ENCODE measurements at places on chromosomes 13 and 19. TPM values are rescaled to one million over a fixed set of nuclear protein-coding genes. Genes with fewer than 3 reads are reported as not detected.

DNA sequence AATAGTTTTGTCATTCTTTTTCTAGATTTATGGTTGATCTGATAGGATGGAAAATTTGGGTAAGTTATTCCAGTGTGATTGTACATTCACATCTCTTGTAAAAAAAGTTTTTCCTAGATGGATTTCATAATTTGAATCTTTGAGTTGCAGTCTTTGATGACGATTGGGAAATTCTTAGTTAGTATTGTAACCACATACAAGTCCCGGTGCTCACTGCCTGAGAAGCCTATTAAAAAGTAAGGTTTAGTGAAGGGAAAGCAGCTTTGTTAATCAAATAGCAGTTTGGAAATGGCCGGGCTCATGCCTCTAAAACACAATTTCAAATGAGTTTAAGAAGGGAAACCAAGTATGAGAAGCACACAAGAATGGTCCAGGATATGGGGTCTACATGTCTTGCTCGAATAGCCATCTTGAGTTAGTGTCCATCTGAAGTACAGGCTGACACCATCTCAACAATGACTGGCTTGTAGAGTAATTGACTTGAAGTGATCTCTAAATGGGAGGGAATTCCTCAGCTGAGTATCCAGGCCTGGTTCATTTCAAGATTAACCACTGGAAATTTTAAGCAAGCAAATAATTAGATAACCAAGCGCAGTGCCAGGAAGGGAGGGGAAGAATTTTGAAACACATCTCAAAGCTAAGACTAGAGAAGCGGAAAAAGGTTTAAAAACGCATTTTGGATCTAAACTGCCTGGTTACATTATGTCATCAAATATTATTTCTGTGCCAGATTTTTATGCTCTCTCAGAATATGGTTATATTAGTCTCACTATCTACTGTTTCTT is 1145.6 kb upstream of the MIR17HG start:
- DNase-seq: no peak

DNA sequence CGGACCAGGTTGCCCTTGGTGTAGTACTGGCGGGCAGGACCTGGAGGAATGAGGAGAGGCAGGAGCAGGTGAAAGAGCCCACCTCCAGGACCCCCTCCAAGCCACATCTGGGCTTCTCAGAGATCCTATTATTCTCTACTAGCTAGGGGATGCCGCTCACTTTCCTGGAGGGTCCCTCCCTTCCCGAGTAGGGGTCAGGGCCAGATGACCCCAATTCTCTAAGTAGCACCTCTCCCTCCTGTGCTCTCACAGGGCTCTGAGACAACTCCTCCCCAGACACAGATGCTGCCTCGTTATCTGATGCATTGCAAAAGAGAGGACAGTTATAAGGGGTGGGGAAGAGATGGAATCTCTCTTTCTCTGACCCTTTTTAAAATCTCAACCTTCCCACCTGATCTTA is 22.9 kb downstream of the GP6 start:
- DNase-seq: no peak

- no peak for DNase-seq
These were observed 5.0 kb downstream of the SOX1 start for GRCh38 chr13:112071723-112072533.

Gene TMEM272
- total RNA-seq: not detected

- no peak for DNase-seq
These were observed 14.6 kb downstream of the ZNF254 start for GRCh38 chr19:24101459-24102115.

GRCh38 chr13:76160961-76161925 is 525.1 kb downstream of the LMO7 start:
- DNase-seq: no peak

Gene MBD3
- total RNA-seq: 85.2 TPM

Gene MCF2L
- total RNA-seq: 1.0 TPM

Gene C2CD4C
- total RNA-seq: 0.17 TPM

GRCh38 chr13:112056739-112057438 is 10.1 kb upstream of the SOX1 start:
- no peak for DNase-seq

DNA sequence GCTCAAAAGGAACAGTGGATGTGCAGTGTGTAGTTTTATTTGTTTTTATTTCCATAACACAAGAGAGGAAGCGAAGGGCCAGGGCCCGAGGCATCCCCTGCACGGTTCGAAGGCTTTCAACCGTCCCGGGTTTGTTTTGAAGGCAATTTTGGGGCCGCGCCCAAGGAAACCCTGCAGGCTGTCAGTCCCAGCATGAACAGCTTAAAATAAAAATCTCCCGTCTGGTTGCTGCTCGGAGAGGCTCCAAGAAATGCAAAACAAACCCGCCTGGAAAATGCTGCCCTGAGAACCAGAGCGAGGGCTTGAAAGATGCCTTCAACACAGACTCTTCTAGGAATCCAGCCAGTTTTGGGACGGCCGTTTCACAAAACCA is 16.0 kb downstream of the LSM4 start:
- peak; percentile 51 for DNase-seq

GRCh38 chr19:55809381-55810058 is 22.3 kb downstream of the NLRP11 start:
- DNase-seq: peak; percentile 5

- no peak for DNase-seq
These were observed 592.6 kb downstream of the TBC1D4 start for GRCh38 chr13:74889321-74889720.

Gene ZNF345
- 2.8 TPM for total RNA-seq

DNA sequence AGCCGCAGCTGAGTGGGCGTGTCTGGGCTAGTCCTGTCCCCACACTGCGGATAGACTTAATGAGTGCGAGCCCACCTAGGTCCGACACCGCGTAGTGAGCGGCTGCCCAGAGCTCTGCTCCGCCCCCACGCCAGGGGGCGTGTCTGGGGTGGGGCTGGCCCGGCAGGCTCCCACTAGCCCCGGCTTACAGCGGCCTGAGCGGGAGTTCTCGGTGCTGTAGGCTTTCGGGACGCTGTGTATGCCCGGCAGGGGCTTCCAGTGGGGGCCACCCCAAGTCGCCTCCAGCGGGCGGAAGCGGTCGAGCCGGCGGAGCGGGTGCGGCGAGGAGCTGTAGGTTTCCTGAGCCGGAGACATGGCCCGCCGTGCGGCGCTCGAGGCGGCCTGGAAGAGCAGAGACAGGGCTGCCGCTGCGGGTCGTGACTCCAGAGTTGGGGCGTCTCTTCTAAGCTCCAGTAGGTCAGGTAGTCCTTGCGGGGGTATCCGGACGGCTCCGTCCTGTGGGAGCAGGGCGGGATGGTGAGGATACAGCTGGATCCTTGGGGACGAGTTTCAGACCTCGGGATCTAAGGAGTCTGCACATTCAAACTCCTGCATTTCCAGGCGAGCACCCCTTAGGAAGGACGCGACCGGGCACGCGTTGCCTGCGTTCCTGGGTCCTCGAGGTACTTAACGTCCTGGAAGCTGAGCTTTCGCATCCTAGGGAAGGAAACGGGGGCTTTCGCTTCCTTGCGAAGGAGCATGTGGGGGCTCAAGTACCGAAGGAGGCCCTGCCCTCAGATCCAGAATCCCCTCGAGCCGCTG is 1.2 kb downstream of the CGB7 start:
- DNase-seq: peak; percentile 20

DNA sequence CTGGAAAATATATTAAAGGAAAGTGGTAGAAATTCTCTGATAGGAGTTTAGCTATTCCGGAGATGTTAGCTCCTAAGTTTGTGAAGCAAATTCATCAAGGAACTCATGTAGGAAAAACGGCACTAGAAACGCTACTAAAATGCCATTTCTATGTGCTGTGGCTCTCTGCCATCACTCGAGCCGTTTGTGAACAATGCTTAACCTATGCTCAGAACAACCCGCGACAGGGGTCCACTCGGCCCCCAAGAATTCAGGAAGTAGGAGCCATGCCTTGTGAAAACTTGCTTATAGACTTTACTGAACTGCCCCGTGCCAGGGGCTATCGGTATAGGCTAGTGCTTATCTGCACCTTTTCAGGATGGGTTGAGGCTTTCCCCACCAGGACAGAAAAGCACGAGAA is 14.2 kb upstream of the SLC15A1 start:
- no peak for DNase-seq
